ENCODE measurements at places on chromosomes 2 and 18. TPM values are rescaled to one million over a fixed set of nuclear protein-coding genes. Genes with fewer than 3 reads are reported as not detected.

GRCh38 chr2:100703213-100703612 is 116.7 kb upstream of the NPAS2 start:
- no peak for DNase-seq
- no peak overlapping the region for H3K27ac ChIP-seq
- H3K36me3 ChIP-seq = no peaks in the 10 kb centered on the region
- no peaks in the 10 kb centered on the region for H3K4me1 ChIP-seq
- H3K4me3 ChIP-seq = no peak overlapping the region
- H3K27me3 ChIP-seq = no peaks in the 10 kb centered on the region

- no peak overlapping the region for H3K4me3 ChIP-seq
- no peak overlapping the region for H3K27ac ChIP-seq
- no peak for DNase-seq
- H3K36me3 ChIP-seq = no peaks in the 10 kb centered on the region
- H3K27me3 ChIP-seq = no peaks in the 10 kb centered on the region
Observed at GRCh38 chr2:45904946-45905631, 253.6 kb downstream of the PRKCE start.

GRCh38 chr2:113799375-113799774 is 42.9 kb upstream of the SLC35F5 start:
- no peak overlapping the region for H3K27ac ChIP-seq
- no peaks in the 10 kb centered on the region for H3K27me3 ChIP-seq
- no peaks in the 10 kb centered on the region for H3K36me3 ChIP-seq
- H3K4me3 ChIP-seq = no peak overlapping the region

DNA sequence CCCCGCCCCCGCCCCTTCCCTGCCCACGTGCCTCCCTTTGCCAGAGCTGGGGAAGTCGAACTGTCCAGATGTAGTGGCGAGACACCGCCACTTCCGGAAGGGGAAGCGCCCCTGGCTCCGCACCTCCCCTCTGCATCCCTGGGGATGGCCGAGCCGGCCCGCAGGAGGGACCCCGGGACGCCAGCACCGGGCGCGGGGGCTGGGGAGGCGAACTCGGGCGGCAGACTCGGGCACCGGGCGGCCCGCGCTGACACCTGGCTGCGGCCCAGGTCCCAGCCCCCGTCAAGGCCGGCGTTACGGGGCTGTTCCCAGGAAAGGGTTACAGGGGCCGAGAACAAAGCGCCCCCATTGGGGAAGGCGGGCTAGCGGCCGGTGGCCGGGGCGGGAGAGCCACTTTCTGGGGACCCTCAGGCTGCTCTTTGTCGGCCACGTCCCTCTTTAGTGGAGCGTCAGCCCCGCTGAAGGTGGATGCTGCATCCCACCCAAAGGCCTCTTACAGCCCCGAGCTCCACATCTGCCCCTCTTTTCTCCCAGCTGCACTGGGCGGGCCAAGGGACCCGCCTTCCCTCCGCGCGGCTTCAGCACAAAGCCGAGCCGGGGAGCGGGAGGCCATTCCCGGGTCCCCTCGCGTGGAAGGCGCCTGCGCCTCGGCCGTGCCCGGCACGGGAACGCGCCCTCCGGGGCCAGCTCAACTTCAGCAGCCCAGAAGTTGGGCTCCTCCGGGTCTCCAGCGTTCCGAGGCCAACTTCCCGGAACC is 1.3 kb downstream of the SDC1 start:
- no peaks in the 10 kb centered on the region for H3K36me3 ChIP-seq
- H3K4me1 ChIP-seq = peaks cover 21% of the 10 kb centered on the region
- peak; percentile 70 for DNase-seq
- H3K27ac ChIP-seq = no peak overlapping the region
- H3K27me3 ChIP-seq = peaks cover 5% of the 10 kb centered on the region

GRCh38 chr2:104768694-104769093 is 85.2 kb upstream of the POU3F3 start:
- no peak overlapping the region for H3K4me3 ChIP-seq
- DNase-seq = no peak
- no peaks in the 10 kb centered on the region for H3K27me3 ChIP-seq
- H3K27ac ChIP-seq = no peak overlapping the region

GRCh38 chr2:40360652-40361051 is 91.2 kb downstream of the SLC8A1 start:
- H3K4me3 ChIP-seq = no peak overlapping the region
- H3K4me1 ChIP-seq = no peaks in the 10 kb centered on the region
- no peak overlapping the region for H3K27ac ChIP-seq
- H3K36me3 ChIP-seq = no peaks in the 10 kb centered on the region
- DNase-seq = no peak
- no peaks in the 10 kb centered on the region for H3K27me3 ChIP-seq

DNA sequence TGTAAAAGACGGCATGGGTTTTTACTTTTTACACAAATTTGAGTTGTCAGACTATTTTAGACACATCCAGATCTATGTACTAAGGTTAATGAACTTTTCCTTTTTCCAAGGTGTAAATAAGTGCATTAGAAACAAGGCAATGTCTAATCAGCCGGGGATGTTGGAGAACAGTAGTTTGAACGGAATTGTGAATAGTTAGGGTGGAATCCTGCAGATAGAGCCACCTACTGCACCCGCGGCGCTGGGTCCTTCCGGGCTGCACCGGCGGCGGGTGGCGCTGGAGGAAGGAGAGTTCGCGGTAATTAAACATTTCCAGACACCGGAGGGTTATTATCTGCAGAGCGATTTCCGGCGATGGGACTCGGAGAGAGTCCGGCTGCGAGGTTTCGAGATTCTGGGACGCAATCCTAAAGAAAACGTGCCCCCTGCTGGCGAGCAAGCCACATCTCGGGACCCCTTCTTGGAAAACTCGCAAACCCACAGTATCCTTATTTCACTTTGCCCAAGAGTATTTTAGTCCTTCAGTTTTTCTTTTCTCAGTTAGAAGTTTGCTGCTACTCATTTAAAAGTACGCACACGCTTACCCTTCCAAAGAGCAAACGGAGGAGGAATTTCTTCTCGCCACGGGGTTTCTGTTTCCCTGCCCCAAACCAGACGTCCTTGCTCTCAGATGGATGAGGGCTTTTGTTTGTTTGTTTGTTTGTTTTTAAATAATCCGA is 4.5 kb upstream of the OSR1 start:
- H3K4me1 ChIP-seq = peaks cover 26% of the 10 kb centered on the region
- H3K4me3 ChIP-seq = peak overlapping the region; percentile 52
- no peak overlapping the region for H3K27ac ChIP-seq
- peak; percentile 88 for DNase-seq
- peaks cover 90% of the 10 kb centered on the region for H3K27me3 ChIP-seq
- H3K36me3 ChIP-seq = no peaks in the 10 kb centered on the region

GRCh38 chr18:48742706-48743475 is 204.1 kb downstream of the CTIF start:
- H3K27me3 ChIP-seq = no peaks in the 10 kb centered on the region
- no peak overlapping the region for H3K27ac ChIP-seq
- H3K4me1 ChIP-seq = no peaks in the 10 kb centered on the region
- H3K4me3 ChIP-seq = no peak overlapping the region
- no peak for DNase-seq
- H3K36me3 ChIP-seq = no peaks in the 10 kb centered on the region

Gene OTOS
- not detected for total RNA-seq

Data from GM23338 (cell line).